Activated CD4-positive, CD25-positive, alpha-beta regulatory T cell treated with anti-CD3 and anti-CD28 coated beads, Interleukin-2, amount 50 U/mL, for 16 hours (primary cell): ENCODE measurements at places on chromosomes 1 and 21.

DNA sequence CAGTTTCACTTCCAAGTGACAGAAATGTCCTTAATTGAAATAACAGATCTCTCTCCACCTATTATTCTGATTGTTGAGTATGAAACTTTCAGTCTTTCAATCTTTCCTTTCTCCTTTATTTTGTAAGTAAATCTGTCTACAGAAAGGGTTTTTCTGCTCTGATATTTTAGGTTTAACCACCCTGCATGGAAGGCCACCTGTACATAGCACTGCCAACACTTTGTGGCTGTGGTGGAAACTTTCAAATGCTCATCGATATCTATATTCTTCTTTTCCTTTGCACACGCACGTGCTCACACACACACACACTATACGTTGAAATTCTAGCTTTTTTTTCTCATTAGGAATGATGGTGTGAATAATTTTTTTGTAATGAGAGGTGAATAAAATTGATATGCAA lies 1179.3 kb downstream of the KCNT2 start:
- no peak for DNase-seq

- no peak for DNase-seq
Observed at GRCh38 chr1:29849038-29849750, 612.9 kb downstream of the PTPRU start.

- no peak for DNase-seq
Observed at GRCh38 chr1:21938732-21939538, 1.8 kb upstream of the HSPG2 start.

DNA sequence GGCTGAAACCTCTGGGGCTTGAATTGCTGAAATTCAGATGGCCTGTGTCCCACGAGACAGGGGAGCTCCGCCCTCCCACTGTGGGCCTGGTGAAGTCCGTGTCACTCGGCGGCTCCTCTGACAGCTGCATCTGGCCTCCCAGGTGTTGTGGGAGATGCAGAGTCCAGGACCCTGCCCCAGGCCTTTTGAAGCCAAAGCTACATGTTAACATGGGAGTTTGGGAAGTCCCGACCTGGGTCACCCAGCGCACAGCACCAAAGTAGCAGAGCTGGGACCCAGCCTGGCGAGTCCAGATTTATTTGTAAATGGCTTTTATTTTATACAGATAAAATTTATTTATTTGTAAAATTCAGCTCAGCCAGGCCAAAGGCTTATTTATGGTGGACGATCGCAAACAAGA lies 28.9 kb downstream of the SLC37A1 start:
- DNase-seq, result no peak
